ENCODE measurements at places on chromosomes 5 and 9.

- DNase-seq: no peak
Observed at GRCh38 chr9:130311408-130312140, 46.0 kb downstream of the HMCN2 start.

- DNase-seq: no peak
Observed at GRCh38 chr9:119368681-119369581, at the start of gene BRINP1. Gene BRINP1 (minus strand): TSS chr9:119369435. CDS start chr9:119313355, 56,080 bp downstream.

GRCh38 chr5:5183189-5183699 lies 43.1 kb downstream of the ADAMTS16 start:
- no peak for DNase-seq

GRCh38 chr5:126998201-126998631 lies 32.1 kb downstream of the MARCHF3 start:
- DNase-seq: no peak

DNA sequence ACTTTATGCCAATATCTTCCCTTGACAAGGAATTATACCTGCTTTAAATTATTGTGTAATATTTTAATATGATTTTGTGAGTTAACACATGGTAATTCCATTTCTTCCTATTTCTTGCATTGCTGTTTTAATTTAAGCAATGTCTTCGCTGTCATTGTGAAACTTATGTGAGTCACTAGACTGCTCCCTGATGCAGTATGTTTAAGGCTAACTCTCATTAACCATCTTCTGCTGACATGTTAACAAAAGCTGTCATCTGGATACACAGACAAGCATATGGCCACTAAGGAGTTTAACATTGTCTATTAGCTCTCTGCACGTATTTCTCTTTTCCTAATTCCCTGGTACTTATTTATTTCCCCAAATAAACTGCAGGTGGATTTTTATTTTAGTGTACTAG lies 980.8 kb upstream of the CTNND2 start:
- DNase-seq: no peak
